ENCODE measurements at places on chromosomes 7 and 10.

DNA sequence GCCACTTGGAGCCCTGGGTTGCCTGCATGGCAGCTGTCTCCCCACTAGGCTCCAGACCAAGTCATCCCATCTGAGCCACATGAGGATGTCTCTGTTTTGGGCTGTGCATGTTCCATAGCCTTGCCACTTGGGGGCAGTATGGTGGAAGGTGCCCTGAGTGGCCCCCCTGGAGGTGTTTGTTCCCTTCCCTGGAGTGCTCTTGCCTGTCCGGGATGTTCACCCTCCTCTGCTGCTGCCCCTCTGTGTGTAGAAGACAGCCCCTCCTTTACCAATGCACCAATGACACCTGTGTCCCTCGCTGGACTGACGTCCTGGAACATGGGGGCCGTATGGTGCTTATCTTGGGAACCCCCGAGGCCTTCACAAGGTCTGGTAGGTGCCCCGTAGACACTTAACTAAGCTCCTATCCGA, 100.2 kb downstream of the ACTR3B start:
- peak; percentile 46 for DNase-seq

DNA sequence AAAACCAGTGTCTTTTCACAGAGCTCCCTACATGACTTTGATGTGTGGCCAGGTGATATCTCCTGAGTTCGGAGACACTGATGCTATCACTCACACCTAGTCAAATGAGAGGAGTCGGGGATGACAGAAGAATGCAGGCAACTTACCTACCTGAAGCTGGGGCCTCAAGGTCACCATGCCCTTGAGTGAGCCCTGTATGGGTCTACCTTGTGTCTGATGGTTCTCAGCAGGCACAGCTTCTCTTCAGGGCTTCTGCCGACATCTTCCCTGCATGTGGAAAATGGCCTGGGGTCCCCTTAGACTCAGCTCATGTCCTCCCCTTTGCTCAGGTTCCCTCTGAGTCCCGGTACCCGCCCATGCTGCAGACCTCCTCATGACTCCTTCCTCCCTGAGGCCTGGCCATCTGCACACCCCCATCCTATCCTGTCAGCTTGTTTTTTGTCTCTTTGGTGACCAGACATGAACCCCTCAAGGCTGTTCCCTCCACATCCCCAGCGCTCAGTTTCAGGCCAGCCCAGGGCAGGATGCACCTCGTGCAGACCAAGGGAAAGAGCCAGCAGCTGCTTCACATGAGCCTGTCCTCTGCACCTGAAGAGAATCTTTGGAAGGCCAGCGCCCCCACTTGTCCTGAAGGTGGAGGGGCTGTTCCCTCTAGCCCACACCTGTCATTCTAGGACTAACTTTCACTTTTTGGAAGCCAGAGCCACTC, 74.6 kb upstream of the GDF10 start:
- DNase-seq: no peak

- DNase-seq: peak; percentile 8
These were observed 5.8 kb downstream of the NPTX2 start for GRCh38 chr7:98622926-98623325.

DNA sequence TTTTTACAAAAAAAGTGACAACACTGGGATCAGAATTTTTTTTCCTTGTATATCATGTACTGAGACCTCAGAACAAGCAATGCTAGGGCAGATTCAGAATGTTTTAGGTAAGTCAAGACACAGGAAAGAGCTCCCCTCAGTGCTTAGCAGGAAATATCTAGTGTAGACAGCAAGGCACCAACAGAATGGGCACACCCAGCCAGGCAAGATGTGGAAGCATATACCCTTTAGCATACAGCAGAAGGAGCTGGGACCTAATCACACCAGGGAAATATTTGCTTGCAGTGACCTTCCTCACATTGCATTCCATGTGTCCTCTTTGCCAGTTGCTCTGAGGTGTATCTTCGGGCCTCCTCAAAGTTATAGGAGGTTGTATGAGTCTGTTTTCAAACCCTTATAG, 497.6 kb upstream of the LRRN3 start:
- DNase-seq: no peak

DNA sequence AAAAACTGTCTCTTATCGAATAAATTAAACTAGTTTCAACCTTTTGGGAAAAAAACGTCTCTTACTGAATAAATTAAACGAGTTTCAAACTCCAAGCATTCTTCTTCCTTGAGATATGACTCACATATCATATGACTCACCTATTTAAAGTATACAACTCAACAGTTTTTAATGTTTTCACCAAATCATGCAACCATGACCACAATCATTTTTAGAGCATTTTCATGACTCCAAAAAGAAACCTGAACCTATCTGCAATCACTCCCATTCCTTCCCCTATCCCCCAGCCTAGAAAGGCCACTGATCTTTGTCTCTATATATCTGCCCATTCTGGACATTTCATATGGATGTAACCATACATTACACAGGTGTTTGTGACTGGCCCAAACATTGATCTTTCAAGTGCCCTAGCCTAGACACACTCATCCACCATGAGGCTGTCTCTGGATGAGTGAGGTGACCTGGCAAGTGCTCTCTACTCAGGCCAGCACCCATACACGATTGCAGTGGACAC, 115.3 kb downstream of the PIP4K2A start:
- peak; percentile 83 for DNase-seq

All from LHCN-M2 (cell line).